ENCODE measurements at places on chromosomes 6 and 20.

GRCh38 chr6:36204068-36204753 is 7.7 kb downstream of the BRPF3 start:
- no peak for DNase-seq

- no peak for DNase-seq
Measured at GRCh38 chr6:127907960-127908640, 7.2 kb upstream of the THEMIS start.

DNA sequence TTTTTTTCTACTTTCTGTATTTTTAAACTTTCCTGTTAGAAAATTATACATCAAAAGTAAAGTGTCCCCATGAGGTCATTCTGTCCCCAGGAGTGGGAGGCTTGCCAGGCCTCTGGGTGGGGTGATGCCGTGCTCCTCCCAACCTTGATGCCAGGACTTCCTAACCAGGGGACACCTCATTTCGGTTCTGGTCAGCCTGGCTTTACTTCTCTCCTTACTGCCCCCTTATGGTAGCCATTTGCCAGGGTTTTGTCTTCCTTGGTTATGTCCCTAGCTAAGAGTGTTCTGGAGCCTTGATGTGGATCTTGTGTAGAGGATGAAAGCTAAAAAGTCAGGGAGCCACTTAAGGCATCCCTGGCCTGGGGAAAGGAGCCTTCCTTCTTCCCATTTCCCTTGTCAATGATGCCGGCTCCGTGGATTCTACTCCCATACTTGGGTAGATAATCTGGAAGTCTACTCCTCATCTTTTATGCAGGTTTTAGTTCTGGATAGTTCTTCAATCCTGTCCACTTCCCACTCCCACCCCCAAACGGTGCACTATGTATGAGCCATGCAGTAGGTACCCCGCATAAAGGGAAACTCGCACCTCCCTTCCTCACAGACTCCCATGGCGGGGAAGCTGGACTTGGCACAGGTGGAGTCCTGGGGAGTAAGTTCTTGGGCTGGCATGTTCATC is 164.1 kb upstream of the SALL4 start:
- DNase-seq, result no peak

DNA sequence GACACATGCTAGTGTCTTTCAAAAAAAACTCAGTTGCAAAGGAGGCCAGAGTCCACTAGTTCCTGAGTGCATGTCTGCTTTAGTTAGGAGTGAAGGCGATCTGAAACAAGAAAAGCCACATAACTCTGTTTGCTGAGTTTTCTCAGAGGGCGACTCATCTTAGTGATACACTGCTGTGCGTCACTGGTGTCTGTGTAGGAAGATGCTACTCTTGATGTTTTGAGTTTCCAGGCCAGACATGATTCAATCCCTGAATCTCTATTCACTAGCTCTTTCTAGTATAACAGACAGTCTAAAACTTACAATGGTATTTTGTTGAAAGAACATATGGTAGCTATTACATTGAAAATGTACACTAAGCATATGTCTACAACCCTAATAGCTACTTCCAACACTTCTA is 60.9 kb downstream of the GFRAL start:
- DNase-seq, result no peak

Measured in nucleus accumbens (tissue), 56 donors.